Activated CD4-positive, alpha-beta T cell treated with anti-CD3 and anti-CD28 coated beads, Interleukin-2, amount 50 U/mL, for 16 hours (primary cell): ENCODE measurements at places on chromosomes 5 and 9.
A peak's percentile ranks its signal among the peaks of the same experiment; 100 is the strongest.

DNA sequence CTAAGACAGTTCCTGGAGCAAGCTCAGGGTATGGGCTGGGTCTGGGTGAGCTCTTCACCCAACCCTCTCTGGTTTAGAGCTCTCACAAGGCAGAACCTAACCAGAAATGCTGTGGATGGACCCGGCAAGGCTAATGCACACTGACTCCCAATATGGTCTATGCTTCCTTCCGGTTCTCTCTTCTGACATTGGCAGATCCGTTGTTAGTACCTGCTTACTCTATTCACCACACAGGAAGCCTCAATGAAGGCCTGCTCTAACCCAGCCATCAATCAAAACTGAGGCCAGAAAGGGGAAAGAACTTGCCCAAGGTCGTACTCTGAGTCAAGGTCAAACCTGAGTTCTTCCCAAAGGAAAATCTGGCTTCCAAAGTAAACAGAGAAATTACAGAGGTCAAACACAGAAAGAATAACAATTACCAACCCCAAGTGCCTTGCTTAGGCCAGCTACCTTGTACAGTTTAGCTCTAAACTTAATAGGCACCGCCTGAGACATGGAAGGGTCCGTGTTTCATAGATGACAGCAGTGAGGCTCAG, 46.0 kb upstream of the AKNA start:
- DNase-seq, result no peak

- peak; percentile 83 for DNase-seq
Observed at GRCh38 chr9:34612788-34613390, 992 bp upstream of the RPP25L start.

DNA sequence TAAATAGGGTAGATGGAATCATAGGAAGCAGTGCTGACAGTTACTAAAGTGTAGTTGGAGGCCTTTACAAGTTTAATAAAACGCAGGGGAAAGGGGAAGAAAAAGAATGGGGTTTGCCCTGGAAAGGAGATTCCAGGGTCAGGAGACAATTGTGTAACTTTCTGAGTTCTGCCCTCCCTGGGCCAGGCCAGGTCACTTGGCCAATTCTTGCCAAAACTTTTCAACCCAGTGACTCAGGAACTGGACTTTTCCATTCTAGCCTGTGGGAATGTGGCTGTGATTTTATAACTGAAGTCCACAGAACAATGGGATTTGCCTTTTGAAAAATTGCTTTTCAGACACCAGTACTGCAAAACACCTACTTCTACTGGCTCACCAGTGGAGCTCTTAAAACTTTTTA, 289.8 kb upstream of the ANKRD55 start:
- no peak for DNase-seq

- no peak for DNase-seq
Observed at GRCh38 chr9:114378016-114378415, 9.8 kb downstream of the AKNA start.

DNA sequence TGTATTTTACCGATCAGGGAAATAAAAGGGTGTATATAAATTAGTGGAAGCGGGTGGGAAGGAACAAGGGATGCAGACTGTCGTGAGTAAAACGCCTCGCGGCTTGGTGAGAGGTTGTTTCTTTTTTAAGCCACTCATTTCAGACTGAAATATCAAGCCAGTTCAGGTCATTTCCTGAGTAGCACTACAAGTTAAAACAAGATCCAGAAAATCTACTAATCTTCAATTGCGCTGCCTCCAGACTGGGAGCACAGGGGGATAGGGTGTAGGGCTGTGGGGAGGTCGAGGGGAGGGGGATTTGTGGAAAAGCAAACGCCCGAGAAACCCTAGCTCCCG, 140.8 kb downstream of the TSSK1B start:
- peak; percentile 37 for DNase-seq

- no peak for DNase-seq
Observed at GRCh38 chr5:167271081-167271480, 1020.4 kb upstream of the WWC1 start.

GRCh38 chr9:99114049-99114440, 9.1 kb downstream of the TGFBR1 start:
- DNase-seq, result no peak

DNA sequence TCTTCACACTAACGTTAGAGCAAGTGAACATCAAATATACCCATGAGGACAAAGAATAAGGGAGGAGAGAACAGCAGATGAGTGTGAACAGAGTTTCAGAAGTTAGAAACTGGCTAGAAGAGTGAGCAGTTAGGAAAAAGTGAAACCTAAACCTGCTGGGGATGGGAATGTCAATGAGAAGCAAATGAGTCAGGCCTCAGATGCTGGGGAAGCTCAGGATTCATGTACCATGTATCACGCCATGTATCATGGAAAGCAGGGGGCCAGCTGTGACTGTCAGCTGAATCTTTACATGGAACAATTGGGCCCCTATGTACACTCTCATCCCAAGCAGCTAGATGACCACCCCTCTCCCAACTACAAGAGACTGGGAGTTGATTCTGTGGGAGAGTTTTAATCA, 16.2 kb downstream of the GDF9 start:
- DNase-seq, result no peak

DNA sequence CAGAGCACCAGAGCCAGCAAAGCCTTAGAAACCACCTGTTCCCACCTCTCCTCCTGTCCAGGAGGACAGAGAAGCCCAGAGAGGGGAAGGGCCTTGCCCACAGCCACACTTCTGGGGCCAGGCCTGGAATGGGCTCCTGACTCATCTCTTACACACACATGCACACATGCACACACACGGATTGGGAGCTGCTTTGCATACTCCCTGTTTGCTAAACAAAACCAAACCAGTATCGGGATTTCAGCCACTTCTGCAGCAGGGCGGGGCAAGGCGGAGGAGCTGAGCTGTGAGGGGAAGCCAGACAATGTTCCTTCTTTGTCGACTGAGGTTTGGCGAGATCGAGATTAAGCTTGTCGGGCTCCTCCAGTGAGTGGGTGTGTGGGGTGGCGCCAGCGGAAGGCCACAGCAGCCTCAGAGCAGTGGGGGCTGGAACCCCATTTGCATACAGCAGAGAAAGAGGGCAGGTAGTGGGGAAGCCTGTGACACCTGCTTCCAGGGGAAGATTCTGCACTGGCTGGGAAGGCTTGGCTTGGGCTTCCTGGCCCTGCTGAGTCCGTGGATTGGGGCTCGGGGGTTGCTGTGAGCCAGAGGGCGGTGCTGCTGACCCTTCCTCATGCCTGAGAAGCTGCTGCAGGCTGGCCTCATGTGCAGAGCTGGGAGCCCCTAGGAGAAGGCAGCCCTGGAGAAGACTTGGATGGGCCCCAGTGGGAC, 16.1 kb downstream of the GFI1B start:
- no peak for DNase-seq

DNA sequence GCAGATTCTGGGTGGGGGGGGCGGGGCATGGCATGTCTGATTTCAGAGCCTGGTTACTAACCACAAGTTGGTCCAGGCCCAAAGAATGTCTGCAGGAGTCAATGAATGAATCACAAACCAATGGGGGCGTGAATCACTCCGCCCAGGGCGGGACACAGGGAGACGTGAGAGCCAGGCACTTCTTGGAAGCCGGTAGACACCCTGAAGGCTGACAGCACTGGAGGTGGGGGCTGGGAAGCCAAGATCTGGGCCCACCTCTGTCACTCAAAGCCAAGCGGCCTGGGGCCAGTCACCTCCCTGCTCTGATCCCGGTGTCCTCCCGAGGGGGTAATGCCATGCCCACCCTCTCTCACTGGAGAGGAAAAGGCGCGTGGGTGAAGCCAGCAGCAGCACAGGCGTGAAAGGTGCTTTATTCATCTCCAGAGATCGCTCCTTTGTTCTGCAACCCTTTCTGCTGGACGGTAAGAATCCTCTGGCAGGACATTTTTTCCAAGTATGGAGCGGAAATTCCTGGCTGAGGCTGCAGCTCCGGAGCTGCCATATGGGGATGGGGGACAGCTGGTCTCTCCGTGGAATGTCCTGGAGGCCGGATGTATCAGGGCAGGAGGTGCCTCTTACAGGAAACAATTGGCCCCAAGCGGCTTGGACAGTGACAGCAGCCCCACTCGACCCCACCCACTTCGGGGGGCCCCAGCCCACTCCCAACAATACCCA, 85.0 kb downstream of the STK10 start:
- peak; percentile 53 for DNase-seq

DNA sequence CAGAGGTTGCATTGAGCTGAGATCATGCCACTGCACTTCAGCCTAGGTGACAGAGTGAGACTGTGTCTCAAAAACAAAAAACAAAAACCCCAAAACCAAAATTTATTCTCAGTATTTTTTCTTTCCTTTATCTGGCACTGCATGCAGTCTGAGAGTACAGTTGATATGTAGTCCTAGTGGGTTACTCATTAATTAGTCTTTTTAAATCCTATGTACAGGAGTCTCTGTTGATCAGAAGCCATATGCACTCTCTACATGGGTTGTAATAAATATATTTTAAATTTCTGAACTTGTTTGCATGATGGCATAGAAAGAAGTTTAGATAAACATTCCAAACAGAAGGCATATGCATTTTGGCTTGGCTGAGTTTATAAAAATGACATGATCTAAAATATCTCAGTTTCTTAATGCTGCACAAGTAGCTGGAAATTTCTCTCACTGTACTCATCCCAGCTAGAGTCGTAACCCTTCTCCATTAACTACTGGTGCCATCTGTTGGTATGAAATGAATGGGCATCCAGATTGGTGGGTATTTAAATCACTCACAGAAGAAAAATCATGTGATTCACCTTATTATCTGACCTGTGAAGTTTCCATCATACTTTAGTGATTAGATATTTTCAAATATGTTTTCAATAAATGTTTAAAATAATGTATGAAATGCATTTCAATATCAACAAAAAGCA, 284.8 kb downstream of the CTNND2 start:
- DNase-seq, result no peak

GRCh38 chr9:17063535-17064135, 71.2 kb upstream of the CNTLN start:
- DNase-seq, result peak; percentile 26

DNA sequence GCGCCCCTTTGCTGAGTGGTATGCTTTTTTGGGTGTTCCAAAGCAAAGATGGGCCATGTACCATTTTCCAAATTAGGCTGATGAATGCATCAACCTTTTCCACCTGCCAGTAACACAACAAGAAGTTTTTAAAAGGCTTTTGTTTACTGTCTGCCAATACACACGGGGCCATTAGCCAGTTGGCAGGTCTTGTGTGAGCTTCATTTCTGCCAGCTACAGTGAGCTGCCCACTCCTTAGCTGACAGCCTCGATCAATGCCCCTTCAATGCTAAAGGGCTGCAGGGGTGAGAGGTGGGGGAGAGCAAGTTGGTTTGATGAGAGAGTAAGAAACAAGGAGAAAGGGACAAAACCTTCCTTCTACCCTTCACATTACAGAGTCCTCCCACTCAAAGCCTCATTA, 128.7 kb downstream of the C5orf15 start:
- no peak for DNase-seq

DNA sequence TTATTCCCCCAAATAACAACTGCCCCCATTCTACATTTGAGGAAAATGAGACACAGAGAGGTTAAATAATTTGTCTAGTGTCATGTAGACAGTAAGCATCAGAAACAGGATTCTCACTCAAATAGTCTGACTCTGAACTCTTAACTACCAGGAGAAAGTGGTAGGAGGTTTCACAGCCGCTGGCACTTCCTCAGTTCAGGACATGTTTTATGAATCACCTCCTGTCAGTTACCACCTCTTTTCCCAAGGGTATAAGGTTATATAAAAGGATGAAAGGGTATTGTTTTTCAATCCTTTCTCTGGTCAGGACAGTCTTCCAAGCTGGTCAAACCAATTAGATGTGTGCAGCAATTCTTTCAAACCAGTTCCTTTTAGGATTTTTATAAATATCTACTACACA, 52.1 kb downstream of the TSSK1B start:
- no peak for DNase-seq

- no peak for DNase-seq
Observed at GRCh38 chr5:34657988-34658387, 1.9 kb downstream of the RAI14 start.

- no peak for DNase-seq
Observed at GRCh38 chr5:159911349-159911748, 4.9 kb upstream of the ADRA1B start.

- DNase-seq, result no peak
Observed at GRCh38 chr5:89908876-89909275, 500.7 kb downstream of the CETN3 start.

DNA sequence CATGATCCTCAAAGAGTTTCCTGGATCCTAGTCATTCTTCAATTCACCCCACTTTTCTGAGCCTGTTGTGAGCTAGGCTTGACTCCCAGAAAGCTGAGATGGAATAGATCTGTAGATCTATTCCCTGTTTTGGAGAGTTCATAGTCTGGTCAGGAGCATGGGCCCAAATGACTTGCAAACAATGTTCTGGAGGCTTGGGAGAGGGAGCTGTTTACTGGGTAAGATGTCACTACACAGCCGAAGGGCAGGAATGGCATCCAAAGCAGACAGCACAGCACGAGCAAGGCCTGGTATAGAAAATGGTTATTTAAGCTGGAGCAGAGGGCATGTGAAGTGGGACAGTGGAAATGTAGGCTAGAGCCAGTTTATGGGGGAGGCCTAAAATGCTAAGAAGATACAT, 152.5 kb upstream of the ALDH1B1 start:
- no peak for DNase-seq

GRCh38 chr9:108953983-108954574, 19.9 kb downstream of the ABITRAM start:
- peak; percentile 14 for DNase-seq
